ENCODE measurements at places on chromosomes 2 and 18. TPM values are rescaled to one million over a fixed set of nuclear protein-coding genes. Genes with fewer than 3 reads are reported as not detected.

DNA sequence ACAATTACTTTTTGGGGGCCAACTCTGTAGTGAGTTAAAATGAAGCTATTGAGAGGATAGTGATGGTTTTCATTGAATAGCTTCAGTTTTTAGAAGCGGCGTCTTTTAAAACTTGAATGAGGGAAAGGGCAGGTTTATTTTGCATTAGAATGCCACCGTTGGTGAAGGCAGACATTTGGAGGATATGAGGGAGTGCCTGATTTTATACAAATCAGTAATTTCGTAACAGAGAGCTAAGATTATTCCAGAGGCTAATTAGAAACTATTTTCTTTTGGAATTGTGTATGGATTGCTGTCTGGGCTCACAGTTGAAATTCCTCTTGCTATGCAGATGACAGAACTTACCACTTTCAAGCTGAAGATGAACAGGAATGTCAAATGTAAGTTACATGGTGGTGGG, 67.6 kb downstream of the ITGB1BP1 start:
- DNase-seq, result no peak

DNA sequence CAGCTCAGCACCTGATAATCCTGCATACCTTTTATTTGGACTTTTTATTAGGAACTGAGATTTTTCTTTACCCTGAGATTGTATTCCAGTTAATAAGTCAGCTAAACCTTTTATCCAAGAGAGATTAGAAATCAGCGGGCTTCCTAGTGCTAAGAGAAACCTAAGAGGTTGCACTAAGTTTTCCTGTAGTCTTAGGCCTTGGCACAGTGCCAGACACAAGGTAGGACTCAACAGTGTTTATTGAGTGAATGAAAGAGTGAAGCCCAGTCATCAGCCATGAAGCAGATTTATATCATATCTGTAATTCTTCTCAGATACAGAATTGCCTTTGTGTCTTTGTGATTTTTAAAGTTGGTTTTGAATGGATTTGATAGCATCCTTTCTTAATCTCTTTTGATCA, 13.6 kb downstream of the OTX1 start:
- no peak for DNase-seq

DNA sequence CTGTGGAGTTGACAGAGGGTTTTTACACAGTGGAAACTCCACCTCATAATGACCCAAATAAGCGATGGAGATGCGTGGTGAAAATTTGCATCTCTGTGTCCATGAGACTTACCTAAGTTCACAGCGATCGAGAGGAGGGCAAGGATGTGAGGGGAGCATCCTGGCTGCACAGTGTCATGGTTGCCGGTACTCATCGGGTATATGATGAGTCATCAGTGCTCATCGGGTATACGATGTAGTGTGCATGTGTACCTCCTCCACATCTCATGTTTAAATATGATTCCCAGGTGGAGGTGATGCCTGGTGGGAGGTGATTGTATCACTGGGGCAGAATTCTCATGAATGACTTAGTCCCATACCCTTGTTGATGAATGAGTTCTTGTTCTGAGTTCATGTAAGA, 233.5 kb downstream of the MYT1L start:
- DNase-seq, result no peak

EFR3B gene
- polyA plus RNA-seq, result not detected

- DNase-seq, result no peak
These were observed 18.4 kb downstream of the INPP4A start for GRCh38 chr2:98463081-98463481.
